ENCODE measurements at places on chromosomes 6 and 20.

- DNase-seq, result no peak
These were observed 459.5 kb downstream of the KIF16B start for GRCh38 chr20:16113736-16114135.

GRCh38 chr6:163099621-163100171 is 314.8 kb upstream of the QKI start:
- DNase-seq, result no peak

- DNase-seq, result no peak
These were observed 257.7 kb upstream of the GJE1 start for GRCh38 chr6:141874930-141875602.

DNA sequence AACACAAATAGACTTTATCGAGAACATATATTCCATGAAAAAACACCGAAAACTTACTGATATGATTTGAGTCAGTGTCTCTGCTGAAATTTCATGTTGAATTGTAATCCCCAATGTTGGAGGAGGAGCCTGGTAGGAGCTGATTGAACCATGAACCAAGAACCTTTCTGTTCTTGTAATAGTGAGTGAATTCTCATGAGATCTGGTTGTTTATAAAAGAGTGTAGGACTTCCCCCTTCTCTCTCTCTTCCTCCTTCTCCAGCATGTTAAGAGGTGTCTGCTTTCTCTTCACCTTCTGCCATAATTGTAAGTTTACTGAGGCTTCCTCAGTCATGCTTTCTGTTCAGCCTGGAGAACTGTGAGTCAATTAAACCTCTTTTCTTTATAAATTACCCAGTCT is 1289.3 kb upstream of the CITED2 start:
- DNase-seq, result no peak

DNA sequence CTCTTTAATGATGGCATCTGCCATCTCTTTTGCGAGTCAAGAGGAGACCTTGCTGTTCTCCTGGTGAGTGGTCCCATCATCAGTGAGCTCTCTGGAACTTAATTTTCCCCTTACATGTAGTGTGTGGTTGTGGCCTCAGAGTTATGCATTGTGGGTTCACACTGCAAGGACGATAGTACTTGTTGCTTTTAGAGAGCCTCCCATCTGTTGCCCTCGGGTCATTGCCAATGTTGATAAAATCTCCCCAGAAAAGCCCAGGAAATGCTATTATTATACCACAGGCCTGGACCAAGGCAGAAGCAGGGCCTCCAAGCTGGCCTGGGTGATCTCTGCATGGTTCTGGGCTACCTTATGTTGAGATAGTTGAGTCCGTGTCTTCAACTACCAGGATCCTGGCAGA is 241.6 kb downstream of the BMP7 start:
- no peak for DNase-seq

- DNase-seq, result no peak
These were observed 73.8 kb upstream of the SCP2D1 start for GRCh38 chr20:18739751-18740166.

- DNase-seq, result no peak
These were observed 76.4 kb downstream of the BACH2 start for GRCh38 chr6:90220273-90220672.

- DNase-seq, result no peak
These were observed 109.2 kb downstream of the BMP7 start for GRCh38 chr20:57157106-57157691.

GRCh38 chr6:32794510-32794909 is 22.3 kb downstream of the HLA-DOB start:
- no peak for DNase-seq

GRCh38 chr6:161373905-161374451 is 100.1 kb upstream of the AGPAT4 start:
- peak; percentile 90 for DNase-seq

GRCh38 chr20:33477386-33478234 is 12.3 kb upstream of the CBFA2T2 start:
- DNase-seq, result no peak

DNA sequence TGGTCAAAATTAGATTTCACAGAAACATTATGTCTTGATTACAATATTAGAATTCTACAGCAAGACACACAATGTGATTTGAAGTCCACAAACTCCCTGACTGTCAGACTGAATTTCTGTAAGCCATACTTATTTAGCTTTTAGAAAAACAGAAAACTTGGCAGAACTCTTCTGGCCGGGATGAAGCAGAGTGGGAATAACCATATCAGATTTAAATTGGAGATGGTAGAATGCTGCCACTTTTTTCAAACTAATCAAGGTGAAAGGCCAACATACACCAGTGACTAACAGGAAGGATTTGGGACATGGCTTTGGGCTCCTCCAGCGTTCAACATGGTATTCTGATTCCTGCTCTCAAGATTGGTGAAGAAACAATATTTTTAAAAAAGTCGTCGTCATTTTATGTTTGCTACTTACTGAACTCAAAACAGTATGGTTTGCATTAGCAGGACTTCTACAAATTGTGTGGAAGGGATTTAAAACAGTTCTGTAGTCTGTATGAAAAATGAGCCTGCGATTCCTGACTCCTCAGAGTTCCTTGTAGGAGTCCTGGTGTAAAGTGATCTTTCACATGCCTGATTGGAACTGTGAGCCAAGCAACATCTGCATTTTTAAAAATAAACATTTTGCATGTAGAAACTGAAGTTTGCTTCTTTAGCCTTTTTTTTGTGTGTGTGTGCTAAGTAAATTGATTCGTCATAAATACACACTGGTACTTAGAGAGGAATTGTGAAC is 297.9 kb upstream of the SOX4 start:
- no peak for DNase-seq

DNA sequence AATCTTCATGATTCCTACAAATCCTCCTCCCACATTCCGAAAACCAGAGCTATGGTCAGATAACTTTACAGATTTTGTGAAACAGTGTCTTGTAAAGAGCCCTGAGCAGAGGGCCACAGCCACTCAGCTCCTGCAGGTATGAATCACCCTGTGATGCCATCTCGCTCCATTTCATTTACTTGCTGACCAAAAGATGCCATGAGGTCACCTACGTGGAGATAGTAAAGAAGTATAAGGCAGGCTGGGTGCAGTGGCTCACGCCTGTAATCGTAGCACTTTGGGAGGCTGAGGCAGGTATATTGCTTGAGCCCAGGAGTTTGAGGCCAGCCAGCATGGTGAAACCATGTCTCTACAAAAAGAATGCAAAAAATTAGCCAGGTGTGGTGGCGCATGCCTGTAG is 30.9 kb downstream of the STK4 start:
- no peak for DNase-seq

GRCh38 chr20:13610184-13610583 is 28.5 kb downstream of the TASP1 start:
- no peak for DNase-seq

DNA sequence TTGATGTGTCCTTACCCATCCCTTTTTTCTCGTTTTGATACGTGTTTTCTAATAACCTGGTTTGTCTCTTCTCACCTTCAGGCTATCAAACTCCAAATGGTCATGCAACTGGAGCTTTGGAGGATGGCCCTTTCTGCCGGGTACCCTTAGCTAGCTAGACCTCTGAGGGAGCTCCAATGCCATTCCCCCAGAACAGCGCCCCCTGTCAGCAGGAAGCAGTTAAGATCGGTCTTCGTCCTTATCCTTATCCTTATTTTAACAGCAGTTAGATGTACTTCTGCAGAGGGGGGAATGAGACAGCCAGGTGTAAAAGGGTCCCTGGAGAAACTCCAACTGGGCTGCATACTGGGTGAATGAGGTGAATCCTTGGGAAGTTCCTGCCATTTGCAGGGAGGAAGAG is 37.2 kb downstream of the SEL1L2 start:
- no peak for DNase-seq

- no peak for DNase-seq
These were observed 614.5 kb upstream of the FLRT3 start for GRCh38 chr20:14951707-14952418.

DNA sequence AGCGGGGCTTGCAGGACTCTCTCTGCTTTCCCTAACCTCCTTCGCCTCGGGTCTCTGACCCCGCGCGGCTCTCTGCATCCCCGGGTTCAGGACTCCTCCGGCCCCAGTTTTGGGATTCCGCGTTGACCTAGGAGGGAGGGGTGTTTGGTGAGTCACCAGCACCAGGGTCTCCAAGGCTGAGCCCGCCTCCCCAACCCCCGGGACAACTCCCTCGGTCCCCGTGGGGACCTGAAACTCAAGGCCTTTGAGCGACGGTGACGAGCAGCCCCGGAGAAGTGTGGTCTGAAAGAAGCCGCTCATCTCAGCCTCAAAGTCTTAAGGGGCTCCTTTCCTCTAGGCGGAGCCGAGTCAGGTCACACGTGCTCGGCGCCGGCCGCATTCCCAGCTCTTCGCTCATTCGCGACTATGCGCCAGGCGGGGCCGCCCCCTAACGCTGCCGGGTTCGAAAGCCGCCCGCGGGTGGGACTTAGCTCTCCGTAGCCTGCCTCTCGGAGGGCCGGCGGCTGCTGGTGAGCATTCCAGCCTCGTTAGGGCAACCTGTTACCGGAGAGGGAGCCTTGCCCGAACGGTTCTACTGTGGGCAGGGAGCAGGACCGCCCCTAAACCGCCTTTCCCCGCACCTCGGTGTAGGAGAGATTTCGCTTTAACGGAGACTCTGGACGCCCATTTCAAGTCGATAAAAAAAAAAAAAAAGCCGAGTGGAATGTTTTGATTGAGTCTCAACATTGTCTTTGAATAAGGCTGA is 3.0 kb upstream of the PRDM13 start:
- DNase-seq, result no peak

DNA sequence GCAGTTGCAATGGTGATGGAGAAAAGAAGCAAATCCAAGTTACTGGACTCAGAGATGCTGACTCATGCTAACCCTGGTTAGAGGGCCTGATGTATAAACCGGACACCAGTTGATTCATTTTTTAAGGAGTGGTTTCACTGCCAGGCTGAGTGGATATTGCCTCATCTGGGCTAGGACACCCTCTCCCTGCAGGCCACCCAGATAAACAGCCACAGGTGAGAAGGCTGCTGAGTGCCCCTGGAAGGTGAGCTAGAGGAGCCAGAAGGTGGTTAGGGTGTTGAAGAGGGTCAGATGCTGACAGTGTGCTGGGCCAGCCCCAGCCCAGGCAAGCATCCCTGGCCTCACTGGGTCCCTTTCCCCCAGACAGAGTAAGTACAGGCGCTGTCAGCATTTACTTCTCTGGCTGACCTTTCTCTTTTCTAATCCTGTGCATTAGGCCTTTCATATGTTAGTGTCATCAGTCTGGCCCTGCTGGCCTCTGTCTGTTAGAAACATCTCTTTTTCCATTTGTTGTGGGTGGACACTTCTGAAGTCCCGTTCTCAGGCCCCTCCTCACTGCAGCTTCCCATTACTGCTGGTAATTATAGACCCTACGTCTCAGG is 13.5 kb downstream of the EPB41L1 start:
- DNase-seq, result no peak

- no peak for DNase-seq
These were observed 891.3 kb downstream of the EYS start for GRCh38 chr6:64815718-64816117.

- no peak for DNase-seq
These were observed 14.3 kb upstream of the RAB5IF start for GRCh38 chr20:36591281-36591680.

- DNase-seq, result no peak
These were observed 15.2 kb downstream of the CDH22 start for GRCh38 chr20:46293084-46293483.

GRCh38 chr20:36573798-36574365 is 485 bp downstream of the TGIF2 start:
- DNase-seq, result no peak

- no peak for DNase-seq
These were observed 12.2 kb upstream of the RSPH3 start for GRCh38 chr6:159012201-159012600.

DNA sequence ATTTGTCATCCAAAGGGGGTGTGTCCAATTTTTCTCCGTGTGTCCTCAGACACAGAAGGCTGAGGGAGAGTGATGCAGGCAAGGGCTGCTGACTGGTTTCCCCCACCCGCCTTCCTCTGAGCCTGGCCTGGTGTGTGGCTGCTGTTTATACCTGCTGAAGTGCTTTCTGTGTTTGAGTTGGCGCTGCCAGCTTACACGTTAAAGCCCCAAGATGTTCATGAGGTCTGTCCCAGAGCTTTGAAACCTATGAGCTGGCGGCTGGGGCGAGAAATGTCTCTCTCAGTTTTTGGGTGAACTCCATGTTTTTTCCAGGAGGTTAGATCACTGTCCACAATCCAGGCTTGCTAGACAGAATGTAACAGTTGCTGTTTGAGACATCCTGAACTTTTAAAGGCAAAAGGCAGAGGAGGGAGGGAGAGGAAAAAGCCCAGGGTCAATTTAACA is 69.0 kb upstream of the CCN2 start:
- no peak for DNase-seq

DNA sequence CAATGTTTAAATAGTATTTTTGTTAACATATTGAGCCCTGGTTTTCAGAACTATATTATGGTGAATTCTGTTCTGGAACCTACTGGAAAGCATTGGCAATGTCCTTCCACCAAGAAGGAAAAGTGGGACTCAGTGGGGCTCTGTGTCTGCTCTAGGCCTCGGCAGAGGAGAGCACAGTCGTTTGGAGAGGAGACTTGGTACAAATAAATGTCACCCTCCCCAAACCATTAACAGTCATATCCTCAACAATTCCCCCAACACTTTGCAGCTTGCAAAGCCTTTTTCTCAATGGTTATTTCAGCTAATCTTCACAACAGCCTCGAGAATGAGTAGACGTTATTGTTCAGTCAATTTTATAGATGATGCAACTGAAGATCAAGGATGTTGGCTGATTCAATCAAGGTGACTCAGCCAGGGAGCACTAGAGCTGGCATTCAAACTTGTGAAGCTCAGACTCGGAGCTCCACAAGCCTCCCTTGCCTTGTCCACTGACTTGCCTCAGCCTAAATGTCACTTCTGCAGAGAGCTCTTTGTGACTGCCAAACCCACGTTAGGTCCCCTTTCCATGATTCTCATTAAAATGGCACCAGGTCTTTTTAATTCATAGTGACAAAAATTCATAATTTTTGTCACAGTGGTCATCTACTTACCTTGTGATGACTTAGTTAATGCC is 60.6 kb downstream of the TOX2 start:
- DNase-seq, result no peak

DNA sequence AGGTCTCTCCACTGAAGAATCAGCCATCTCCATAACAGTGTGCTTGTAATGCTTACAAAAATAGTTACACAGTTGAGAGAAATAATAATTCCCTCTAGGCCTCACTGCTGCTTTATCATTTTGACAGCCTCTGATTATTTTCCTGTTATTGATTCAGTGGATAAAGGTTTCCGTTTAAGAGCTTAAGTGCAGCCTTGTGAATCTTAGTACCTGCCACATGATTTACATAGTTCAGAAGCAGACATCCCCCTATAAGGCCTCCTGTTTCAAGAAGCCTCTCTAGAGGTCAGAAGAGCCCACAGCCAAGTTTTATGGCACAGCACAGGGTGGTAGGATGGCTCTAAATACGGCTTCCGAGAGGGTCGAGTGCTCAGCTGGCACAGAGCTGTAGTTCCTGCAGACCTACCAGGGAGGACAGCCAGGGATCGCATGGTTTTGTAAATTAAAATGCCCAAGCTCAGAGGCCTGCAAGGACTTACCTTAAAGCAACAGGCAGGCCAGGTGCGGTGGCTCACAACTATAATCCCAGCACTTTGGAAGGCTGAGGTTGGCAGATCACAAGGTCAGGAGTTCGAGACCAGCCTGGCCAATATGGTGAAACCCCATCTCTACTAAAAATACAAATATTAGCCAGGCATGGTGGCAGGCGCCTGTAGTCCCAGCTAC is 17.6 kb upstream of the PYGB start:
- DNase-seq, result no peak

GRCh38 chr6:170110201-170111140 is 180.4 kb downstream of the DLL1 start:
- DNase-seq, result no peak

- DNase-seq, result no peak
These were observed 185.8 kb upstream of the CCN2 start for GRCh38 chr6:132136981-132137380.

Data from neural crest cell (in vitro differentiated cells).